ENCODE measurements at places on chromosomes 6 and 20. TPM values are rescaled to one million over a fixed set of nuclear protein-coding genes. Genes with fewer than 3 reads are reported as not detected.

BTNL2 gene
- polyA plus RNA-seq: not detected

GINS1 gene
- 4.5 TPM for polyA plus RNA-seq

ARMH2 gene
- 0.73 TPM for polyA plus RNA-seq

POU3F2 gene
- polyA plus RNA-seq: 35.3 TPM

VPS16 gene
- 150 TPM for polyA plus RNA-seq

MYCT1 gene
- polyA plus RNA-seq: not detected

ARG1 gene
- polyA plus RNA-seq: not detected

SLC17A9 gene
- polyA plus RNA-seq: not detected

SPATS1 gene
- polyA plus RNA-seq: not detected

GLP1R gene
- not detected for polyA plus RNA-seq

OR2B6 gene
- polyA plus RNA-seq: not detected

TOX2 gene
- polyA plus RNA-seq: 0.86 TPM

FOXP4 gene
- 9.7 TPM for polyA plus RNA-seq

FRK gene
- not detected for polyA plus RNA-seq

UNC5CL gene
- polyA plus RNA-seq: 1.0 TPM

GMEB2 gene
- 14.1 TPM for polyA plus RNA-seq

FAM217A gene
- polyA plus RNA-seq: not detected

VSX1 gene
- polyA plus RNA-seq: not detected

ZNF391 gene
- polyA plus RNA-seq: 2.5 TPM

ZC3H12D gene
- 1.0 TPM for polyA plus RNA-seq

SLC32A1 gene
- 40.0 TPM for polyA plus RNA-seq

RBM24 gene
- 4.9 TPM for polyA plus RNA-seq

NEDD9 gene
- not detected for polyA plus RNA-seq

MBOAT1 gene
- polyA plus RNA-seq: not detected

TFAP2A gene
- not detected for polyA plus RNA-seq

GSTA1 gene
- not detected for polyA plus RNA-seq

PHACTR3 gene
- 1.3 TPM for polyA plus RNA-seq

TFAP2B gene
- not detected for polyA plus RNA-seq

SLC22A3 gene
- polyA plus RNA-seq: not detected

LAMA5 gene
- 21.6 TPM for polyA plus RNA-seq

DEFB125 gene
- not detected for polyA plus RNA-seq

KCNK16 gene
- not detected for polyA plus RNA-seq

SLC22A7 gene
- polyA plus RNA-seq: 2.4 TPM

DBNDD2 gene
- 18.4 TPM for polyA plus RNA-seq

HSF2 gene
- polyA plus RNA-seq: 135 TPM

TCEA2 gene
- 87.7 TPM for polyA plus RNA-seq

MAS1 gene
- polyA plus RNA-seq: not detected

CST9L gene
- polyA plus RNA-seq: not detected

MAK gene
- not detected for polyA plus RNA-seq

TULP1 gene
- not detected for polyA plus RNA-seq

MAPK13 gene
- polyA plus RNA-seq: 1.8 TPM

DAAM2 gene
- 0.62 TPM for polyA plus RNA-seq

TXLNB gene
- not detected for polyA plus RNA-seq

SS18L1 gene
- 132 TPM for polyA plus RNA-seq

C6orf52 gene
- 5.7 TPM for polyA plus RNA-seq

FAM83C gene
- polyA plus RNA-seq: not detected

SIRPG gene
- not detected for polyA plus RNA-seq

MAP7 gene
- polyA plus RNA-seq: 5.1 TPM

MATN4 gene
- polyA plus RNA-seq: not detected

TSBP1 gene
- not detected for polyA plus RNA-seq

Measured in neural cell (in vitro differentiated cells).